ENCODE measurements at places on chromosomes 4 and X.

- DNase-seq = no peak
These were observed 98.1 kb downstream of the EGF start for GRCh38 chr4:110010797-110011196.

DNA sequence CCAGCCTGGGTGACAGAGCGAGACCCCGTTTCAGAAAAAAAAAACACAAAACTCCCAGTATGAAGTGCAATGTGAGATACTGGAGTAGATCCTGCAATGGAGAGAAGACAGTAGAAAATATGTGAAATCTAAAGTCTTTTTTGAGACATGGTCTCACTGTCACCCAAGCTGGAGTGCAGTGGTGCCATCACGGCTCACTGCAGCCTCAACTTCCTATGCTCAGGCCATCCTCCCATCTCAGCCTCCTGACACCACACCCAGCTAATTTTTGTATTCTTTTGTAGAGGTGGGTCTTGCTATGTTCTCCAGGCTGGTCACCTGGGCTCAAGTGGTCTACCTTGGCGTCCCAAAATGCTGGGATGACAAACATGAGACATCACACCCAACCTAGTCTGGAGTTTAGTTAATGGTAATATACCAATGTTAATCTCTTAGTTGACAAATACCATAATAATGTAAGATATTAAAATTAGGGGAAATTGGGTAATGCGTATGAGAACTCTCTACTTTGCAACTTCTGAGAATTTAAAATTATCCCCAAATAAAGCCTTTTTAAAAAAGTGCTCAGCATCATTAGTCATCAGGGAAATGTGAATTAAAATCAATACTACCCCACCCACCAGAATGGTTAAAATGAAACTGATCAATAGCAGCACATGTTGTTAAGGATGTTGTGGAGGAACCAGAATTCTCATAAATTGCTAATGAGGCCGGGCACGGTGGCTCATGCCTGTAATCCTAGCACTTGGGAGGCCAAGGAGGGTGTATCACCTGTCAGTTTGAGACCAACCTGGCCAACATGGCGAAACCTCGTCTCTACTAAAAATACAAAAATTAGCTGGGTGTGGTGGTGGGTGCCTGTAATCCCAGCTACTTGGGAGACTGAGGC lies 15.0 kb downstream of the RBMX start:
- no peak for DNase-seq

GRCh38 chr4:78691334-78691754 lies 84.8 kb upstream of the BMP2K start:
- no peak for DNase-seq

GRCh38 chrX:122790376-122791095 lies 393.5 kb upstream of the GRIA3 start:
- DNase-seq = no peak

DNA sequence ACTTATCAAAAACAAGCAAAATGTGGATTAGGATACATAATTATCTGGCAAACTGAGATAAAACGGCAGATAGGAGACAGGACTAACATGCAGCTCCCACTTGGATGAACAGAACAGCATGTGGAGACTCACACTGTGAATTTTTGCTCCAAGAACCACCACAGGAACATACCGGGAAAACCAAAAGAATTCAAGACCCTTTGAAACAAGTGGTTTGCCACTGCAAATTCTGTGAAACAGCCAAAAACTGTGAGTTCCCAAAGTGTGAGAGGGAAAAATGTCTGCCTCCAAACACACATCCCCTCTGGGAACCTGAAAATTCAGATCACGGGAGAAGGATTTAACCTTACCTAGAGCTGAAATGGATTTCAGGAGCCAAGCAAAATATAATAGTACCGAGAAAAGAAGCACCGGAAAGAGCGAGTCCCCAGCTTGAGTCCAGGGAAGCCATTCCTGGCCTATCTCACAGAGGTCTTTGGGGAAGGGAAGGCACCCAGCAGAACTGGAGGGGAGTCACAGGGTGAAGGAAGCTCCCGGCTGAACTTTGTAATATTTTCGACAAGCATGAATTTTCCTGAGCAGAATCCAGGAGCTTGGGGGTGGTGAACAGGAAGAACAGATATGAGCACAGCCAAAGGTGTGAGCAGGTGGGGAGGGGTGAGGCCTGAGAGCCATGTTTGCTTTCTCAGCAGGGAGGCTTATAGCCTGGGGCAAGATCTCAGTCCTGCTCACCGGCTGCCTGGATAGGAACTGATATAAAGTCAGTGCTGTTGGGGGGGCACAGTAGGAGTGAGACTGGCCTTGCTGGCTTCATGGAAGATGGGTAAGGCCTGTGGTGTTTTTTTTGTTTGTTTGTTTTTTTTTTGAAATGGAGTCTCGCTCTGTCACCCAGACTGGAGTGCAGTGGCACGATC lies 23.9 kb downstream of the MANBA start:
- no peak for DNase-seq

GRCh38 chr4:169756971-169757574 lies 671 bp downstream of the HPF1 start:
- DNase-seq = no peak

DNA sequence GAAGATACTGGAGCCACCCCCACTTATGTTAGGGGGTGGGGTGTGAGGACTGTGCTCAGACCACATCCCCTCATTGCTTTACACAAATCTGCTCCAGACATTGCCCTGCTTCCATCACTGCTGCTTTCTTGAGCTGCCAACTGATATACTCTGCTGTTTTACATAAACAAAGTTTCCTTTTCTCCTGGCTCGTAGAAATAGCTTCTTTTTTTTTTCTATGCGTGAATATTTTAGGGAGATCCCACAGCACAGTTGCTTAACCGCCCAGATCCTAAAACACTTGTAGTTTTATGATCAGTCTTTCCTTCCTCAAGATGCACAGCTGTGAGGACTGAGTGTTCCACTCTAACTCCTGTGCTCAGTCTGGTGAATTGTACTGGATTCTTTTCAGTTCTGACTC lies 768.4 kb downstream of the PCDH18 start:
- DNase-seq = no peak

DNA sequence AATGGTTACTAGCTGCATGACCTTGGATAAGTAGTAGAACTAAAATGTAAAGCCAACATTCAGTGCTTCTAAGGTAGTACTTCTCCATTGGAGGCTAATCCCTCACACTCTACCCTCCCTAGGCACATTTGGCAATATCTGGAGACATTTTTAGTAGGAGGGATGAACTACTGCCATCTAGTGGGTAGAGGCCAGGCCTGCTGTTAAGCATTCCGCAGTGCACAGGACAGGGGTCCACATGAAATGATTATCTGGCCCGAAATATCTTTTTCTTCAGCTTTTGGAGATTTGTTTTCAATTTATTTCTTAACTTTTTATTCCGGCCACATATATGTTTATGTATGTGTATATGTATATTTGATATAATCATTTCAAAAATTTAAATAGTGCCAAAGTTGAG lies 36.0 kb upstream of the SPANXC start:
- no peak for DNase-seq

- no peak for DNase-seq
These were observed 36.5 kb upstream of the PPM1K start for GRCh38 chr4:88320780-88321373.

- DNase-seq = no peak
These were observed 137.6 kb downstream of the EGF start for GRCh38 chr4:110049951-110050925.

DNA sequence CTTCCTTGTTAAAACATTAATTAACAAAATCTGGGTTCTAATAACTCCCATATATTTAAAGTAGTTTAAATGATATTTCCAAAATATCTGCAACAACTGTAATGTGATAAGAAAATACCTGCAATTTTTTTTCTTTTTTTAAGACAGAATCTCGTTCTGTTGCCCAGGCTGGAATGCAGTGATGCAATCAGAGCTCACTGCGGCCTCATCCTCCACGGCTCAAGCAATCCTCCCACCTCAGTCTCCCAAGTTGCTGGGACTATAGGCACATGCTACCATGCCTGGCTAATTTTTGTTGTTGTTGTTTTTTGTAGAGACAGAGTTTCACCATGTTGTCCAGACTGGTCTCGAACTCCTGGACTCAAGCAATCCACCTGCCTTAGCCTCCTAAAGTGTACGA lies 45.7 kb upstream of the NSUN7 start:
- no peak for DNase-seq

DNA sequence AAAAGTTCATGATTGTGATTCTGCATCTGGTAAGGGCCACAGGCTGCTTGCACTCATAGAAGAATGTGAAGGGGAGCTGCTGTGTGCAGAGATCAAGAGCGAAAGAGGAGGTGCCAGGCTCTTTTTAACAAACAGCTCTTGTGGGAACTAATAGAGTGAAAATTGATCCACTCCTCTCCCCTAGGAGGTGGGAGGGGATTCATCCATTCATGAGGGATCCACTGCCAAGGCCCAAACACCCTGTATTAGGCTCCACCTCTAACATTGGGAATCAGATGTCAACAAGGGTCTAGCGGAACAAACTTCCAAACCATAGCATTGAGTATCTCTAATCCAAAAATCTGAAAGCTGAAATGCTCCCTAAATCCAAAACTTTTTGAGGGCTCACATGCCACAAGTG lies 16.4 kb upstream of the PPID start:
- DNase-seq = no peak

DNA sequence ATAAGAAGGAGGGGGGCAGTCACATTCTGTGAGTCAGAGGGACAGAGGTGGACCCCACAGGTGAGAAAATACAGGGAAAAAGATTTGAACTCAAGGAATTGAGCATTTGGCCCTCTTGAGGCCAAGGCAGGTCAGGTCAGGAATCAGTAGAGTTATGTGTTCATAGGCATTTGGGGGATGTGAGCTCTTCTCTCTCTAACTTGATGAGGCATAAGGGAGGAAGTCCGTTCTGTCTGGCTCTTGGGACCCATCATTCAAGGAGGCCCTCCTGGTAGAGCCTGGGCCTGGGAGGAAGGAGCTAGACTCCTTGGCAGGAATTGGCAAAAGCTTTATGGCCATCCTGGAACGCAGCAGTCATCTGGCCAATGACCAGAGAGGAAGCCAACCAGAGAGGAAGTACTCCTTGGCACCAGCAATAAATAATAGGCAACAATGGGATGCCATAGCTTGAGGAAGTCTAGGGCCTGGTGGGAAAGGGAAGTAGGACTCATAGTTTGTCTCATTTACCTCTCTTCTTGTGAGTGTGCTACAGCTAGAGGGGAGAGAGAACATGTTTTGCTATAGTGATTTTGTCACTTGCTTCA lies 53.0 kb downstream of the MSN start:
- DNase-seq = no peak

DNA sequence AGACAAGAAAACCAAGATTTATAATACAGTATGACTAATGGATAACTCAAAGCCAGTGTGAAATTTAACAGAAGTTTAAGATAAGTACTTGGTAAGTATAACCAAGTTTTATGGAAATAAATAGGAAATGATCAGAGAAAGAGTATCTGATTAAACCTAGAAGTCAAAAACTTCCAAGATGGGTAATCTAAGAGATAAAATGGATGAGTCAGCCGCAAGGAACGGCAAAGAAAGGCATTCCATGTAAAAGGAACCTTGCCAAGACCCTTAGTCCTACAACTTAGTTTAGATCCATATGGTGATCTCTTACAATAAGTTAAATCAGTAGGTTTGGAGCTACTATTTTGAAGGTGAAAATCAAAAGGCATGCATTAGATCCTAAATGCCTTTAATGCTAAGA lies 34.8 kb downstream of the LIN54 start:
- no peak for DNase-seq

- DNase-seq = no peak
These were observed 51.5 kb upstream of the GPRIN3 start for GRCh38 chr4:89358935-89359638.

- DNase-seq = no peak
These were observed 54.2 kb downstream of the MSX1 start for GRCh38 chr4:4913628-4914027.

DNA sequence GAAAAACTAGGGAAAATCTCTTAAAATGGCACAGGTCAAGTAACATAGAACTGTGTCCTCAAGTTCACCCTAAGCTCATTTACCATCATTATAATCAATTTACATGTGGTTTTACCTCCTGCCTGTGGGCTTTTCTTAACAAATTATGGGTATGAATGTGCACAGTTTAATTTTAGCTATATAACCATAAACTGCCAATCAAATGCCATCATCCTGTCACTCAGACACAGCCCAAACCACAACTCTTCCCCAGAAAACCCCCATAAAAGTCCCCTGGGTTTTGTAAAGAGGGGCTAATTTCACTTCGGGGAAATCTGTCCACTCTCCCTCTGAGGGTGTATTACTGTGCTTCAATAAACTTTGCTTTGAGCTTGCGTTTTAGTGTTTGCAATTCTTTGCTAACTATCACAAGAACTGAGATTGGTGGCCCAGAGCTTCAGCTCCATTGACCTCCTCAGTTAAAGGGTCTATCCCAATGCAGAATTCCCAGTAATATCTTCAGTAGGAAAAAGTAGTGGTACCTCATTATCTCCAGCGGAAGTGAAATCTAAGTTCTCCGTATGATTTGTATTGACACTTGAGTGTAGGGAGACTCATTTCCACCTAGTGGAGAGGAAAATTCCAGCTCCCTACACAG lies 394.6 kb downstream of the SPOCK3 start:
- DNase-seq = no peak

- DNase-seq = no peak
These were observed 105.0 kb downstream of the PCDH7 start for GRCh38 chr4:30825008-30825770.

DNA sequence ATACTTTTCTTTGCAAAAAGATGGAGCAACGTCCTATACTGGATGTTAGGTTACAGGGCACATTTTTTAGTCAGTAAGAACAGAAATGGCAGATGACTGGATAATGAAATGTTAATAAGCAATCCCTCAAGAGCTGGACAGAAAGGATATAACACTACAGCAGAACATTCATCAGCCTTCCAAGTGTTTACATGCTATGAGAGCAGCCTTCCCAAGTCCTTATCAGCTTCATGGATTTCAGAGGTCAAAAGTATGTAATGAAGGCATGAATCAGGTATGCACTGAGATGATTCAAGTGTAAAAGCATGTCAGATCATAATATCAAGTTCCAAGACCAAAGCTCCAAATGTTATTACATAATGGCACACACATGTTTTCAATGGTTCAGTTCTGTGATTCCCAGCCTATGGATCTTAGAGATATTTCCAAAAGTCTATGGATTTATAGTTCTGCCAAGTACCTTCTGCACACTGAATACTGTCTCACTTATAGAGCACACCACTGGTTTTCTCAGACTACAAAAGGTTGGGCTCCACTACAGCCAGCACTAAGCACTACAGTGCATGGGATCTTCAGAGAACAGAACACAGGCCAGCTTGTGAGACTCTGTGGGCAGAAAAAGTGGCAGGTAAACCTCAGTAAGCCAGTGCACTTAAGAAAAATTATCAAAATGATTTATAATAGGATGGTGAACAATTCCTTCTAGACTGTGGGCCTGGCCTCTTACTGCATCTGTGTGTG lies 49.2 kb downstream of the GPC4 start:
- no peak for DNase-seq
